ENCODE measurements at places on chromosomes 11 and 22. TPM values are rescaled to one million over a fixed set of nuclear protein-coding genes. Genes with fewer than 3 reads are reported as not detected.

SLC17A6 gene
- not detected for total RNA-seq

OSBP2 gene
- 192 TPM for total RNA-seq

HPX gene
- total RNA-seq, result 9,224 TPM

GRCh38 chr11:99841885-99842284, 821.1 kb downstream of the CNTN5 start:
- DNase-seq, result no peak
